Liver (tissue), 10 donors: ENCODE measurements at places on chromosomes 16 and 17. TPM values are rescaled to one million over a fixed set of nuclear protein-coding genes. Genes with fewer than 3 reads are reported as not detected.

DNA sequence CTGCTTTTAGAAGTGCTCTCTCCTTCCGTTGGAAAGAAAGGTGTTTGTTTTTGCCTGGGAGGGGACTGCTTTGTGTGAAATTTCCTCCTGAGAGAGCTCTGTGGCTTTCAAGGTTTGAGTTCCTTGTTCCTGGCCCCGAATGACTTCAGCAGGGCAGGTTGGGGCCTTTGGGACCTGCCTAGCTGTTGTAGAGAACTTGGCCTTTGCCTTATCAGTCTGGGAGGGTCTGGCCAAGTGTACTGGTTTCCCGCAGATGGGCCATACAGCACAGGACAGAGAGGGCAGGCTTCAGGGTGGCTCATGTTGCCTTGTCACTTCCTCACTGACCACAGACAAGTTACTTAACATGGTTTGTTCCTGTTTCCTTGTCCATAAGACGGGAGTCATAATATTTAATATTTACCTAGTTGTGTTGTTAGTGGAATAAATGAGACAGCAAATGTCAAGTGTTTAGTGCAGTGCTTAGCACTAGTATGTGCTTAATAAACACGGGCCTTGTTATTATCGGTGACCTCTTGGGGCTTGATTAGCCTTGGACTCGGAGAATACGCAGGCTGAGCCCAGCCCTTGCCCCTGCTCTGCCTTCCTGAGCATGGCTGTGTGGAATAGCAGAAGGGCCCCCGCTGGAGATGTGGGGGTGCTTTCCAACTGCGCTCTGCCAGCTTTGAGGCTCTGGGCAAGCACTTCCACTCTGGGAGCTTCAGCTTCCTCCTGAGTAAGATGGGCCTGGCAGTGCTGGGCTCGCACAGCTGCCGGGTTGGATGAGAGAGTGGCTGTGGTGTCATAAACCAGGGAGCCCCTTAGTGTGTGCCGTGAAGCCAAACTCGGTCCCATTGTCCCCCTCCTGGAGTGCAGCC is 6.6 kb downstream of the PRSS8 start:
- no peaks in the 10 kb centered on the region for H3K4me1 ChIP-seq
- H3K27me3 ChIP-seq, result no peaks in the 10 kb centered on the region
- peak overlapping the region; percentile 77 for H3K27ac ChIP-seq
- peaks cover 11% of the 10 kb centered on the region for H3K36me3 ChIP-seq
- H3K4me3 ChIP-seq, result no peak overlapping the region

GRCh38 chr17:40622509-40622928 is 25.1 kb downstream of the SMARCE1 start:
- DNase-seq, result no peak
- no peak overlapping the region for H3K4me3 ChIP-seq
- no peaks in the 10 kb centered on the region for H3K27me3 ChIP-seq
- no peaks in the 10 kb centered on the region for H3K36me3 ChIP-seq
- H3K27ac ChIP-seq, result no peak overlapping the region
- no peaks in the 10 kb centered on the region for H3K4me1 ChIP-seq

DNA sequence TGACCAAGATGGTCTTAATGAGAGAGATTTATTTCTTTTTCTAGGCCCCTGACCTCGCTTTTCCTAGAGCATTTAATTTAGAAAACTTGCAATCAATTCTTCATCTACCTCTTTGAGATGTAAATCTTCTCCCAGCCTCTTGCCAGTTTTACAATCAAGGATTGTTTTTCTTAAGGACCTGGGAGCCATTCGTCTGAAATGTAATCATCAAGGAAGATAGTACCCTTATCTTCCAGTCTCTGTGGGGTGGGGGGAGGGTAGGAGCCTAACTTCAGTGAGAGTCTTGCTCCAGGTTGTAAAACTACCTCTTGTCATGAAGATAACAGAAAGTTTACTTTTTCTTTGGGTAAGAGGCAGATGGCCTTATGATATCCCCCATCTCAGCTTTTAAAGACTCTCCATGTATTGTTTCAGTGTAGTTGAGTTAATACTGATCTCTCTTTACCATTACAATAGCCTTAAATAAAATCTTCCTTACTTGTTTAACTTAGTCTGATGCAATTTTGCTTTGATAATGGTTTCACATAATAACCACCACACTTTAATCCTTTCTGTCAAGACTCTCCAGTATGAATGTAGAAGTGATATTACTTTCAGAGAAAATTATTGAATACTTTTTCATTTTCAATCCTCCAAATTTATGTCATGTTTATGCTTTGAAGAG is 110.2 kb upstream of the CPHXL start:
- no peaks in the 10 kb centered on the region for H3K36me3 ChIP-seq
- no peak overlapping the region for H3K4me3 ChIP-seq
- DNase-seq, result no peak
- H3K27me3 ChIP-seq, result no peaks in the 10 kb centered on the region
- H3K27ac ChIP-seq, result no peak overlapping the region
- H3K4me1 ChIP-seq, result no peaks in the 10 kb centered on the region

- H3K4me3 ChIP-seq, result no peak overlapping the region
- H3K36me3 ChIP-seq, result peaks cover 20% of the 10 kb centered on the region
- no peaks in the 10 kb centered on the region for H3K4me1 ChIP-seq
- H3K27me3 ChIP-seq, result no peaks in the 10 kb centered on the region
Measured at GRCh38 chr17:78993981-78994671, 14.4 kb upstream of the LGALS3BP start.

The ZSWIM7 gene
- total RNA-seq, result 12.8 TPM

DNA sequence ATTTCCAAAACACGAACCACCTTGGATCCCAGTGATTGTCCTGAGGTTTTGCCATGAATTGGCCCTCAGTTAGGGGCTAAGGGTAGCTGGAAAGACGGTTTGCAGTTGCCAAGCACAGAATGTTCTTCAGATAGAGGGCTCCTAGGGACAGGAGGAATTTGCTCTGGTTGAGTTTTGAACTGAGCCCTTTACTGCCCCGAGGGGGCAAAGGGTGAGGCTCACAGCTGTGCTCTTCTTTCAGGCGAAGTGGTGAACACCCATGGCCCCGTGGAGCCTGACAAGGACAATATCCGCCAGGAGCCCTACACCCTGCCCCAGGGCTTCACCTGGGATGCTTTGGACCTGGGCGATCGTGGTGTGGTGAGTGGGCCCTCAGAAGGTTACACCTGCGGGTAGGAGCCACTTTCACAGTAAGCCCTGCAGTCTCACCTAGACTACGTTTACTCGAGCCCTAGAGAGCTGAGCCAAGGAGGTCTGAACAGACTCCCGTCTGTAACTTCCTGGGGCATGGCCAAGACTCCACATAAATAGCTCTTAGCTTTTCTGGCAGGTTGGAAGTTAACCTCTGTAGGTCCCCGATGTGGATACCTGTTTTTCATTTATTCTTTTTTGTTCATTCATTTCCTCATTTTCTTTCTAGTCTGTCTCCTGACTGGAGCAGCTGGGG is 32.5 kb downstream of the NMT1 start:
- H3K27ac ChIP-seq, result peak overlapping the region; percentile 93
- no peak overlapping the region for H3K4me3 ChIP-seq
- peaks cover 26% of the 10 kb centered on the region for H3K4me1 ChIP-seq

- H3K27me3 ChIP-seq, result no peaks in the 10 kb centered on the region
- peak overlapping the region; percentile 57 for H3K4me3 ChIP-seq
- peaks cover 10% of the 10 kb centered on the region for H3K36me3 ChIP-seq
- H3K4me1 ChIP-seq, result peaks cover 12% of the 10 kb centered on the region
Measured at GRCh38 chr16:31471241-31471874, 594 bp upstream of the TGFB1I1 start.

DNA sequence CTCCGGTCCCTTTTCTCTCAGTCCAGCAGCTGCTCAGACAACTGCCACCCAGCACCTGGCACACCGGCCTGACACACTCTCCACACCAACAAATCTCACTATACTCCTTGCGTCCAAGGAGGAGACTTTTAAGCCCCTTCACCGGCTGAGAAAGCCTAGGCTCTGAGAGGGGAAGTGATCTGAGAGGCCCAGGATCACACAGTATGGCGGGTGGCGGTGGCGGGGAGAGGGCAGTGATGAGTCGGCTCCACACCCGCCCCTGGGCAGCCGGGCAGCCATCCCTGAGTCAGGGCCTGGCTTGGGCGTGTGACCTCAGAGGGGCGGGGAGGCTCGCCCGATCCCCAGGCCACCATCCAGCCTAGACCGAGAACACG is 569 bp downstream of the FLII start:
- peaks cover 14% of the 10 kb centered on the region for H3K36me3 ChIP-seq
- H3K27ac ChIP-seq, result peak overlapping the region; percentile 88
- H3K4me3 ChIP-seq, result peak overlapping the region; percentile 88
- no peaks in the 10 kb centered on the region for H3K27me3 ChIP-seq
- H3K4me1 ChIP-seq, result peaks cover 53% of the 10 kb centered on the region
